ENCODE measurements at places on chromosomes 11 and 22.
A peak's percentile ranks its signal among the peaks of the same experiment; 100 is the strongest.

DNA sequence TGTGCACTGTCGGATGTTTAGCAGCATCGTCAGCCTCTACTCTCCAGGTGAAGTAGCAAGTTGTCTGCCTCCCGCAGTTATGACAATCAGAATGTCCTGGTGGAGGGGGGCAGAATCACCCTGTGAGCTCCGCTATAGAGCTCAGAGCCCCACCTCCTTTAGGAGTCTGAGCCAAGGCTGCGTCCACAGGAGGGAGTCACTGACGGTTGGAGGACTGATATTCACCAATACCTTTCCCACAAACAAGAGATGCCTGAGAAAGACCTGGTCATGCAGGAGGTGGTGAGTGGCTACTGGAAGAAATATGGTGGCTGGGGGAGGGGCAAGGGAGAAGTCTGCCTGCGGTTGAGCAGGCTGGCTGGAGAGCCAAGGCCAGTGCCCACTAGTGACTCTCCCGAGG, 41.7 kb upstream of the ADA2 start:
- DNase-seq = no peak

DNA sequence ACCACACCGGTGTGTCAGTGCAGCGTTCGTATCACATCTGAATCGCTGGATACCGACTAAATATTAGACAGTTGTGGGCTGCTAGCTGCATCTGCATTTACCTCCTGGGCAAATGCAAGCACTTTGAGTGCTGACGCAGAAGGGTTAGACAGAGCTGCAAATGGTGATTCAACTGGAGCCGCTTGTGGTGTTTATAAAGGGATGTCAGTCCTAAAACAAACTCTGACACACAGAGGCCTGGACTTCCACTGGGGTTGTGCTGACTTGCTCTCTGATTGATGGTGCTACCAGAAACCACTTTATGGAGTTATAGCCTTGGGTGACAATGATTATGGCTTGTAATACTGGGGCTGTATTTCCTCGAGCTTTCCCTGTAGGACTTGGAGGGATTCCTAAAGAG, 374.4 kb downstream of the NTM start:
- DNase-seq = no peak

GRCh38 chr11:60615497-60615896, 83.9 kb upstream of the MS4A8 start:
- DNase-seq = no peak

GRCh38 chr22:36228944-36229343, 10.4 kb downstream of the APOL2 start:
- DNase-seq = no peak

GRCh38 chr11:130243816-130244215, 70.9 kb downstream of the ZBTB44 start:
- no peak for DNase-seq

GRCh38 chr22:33018232-33018864, 39.8 kb downstream of the SYN3 start:
- peak; percentile 42 for DNase-seq

- no peak for DNase-seq
Observed at GRCh38 chr11:116360221-116360941, 412.4 kb downstream of the BUD13 start.

DNA sequence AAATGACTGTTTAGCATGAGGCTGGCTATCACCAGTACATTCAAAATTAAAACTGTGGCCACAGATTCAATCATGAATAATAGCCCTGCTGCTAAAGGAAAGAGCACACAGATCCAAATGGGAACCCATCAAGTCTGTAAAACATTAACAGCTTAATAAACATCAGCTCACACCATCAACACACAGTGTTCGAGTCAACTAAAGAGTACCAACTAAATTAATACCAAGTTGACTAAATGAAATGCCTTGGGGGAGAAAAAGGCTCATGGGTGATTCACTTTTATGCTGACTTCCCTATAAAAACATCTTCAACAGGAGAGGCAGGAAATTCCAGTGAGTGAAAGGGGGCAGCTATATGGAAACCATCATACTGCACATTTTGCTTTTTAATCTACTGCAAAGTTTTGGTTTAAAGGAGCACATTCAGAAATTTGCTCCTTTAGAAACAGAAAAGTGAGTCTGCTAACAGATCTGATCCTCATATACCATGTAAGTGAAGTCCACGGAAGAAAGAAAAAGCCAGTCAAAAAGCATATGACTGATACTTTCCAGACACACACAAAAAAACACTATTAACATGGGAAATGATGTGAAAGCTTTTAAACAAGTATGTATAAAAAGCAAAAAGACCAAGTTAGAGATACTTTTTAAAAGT, 16.3 kb downstream of the LGR4 start:
- DNase-seq = no peak

- no peak for DNase-seq
Observed at GRCh38 chr11:118641397-118642019, 34.1 kb downstream of the PHLDB1 start.

DNA sequence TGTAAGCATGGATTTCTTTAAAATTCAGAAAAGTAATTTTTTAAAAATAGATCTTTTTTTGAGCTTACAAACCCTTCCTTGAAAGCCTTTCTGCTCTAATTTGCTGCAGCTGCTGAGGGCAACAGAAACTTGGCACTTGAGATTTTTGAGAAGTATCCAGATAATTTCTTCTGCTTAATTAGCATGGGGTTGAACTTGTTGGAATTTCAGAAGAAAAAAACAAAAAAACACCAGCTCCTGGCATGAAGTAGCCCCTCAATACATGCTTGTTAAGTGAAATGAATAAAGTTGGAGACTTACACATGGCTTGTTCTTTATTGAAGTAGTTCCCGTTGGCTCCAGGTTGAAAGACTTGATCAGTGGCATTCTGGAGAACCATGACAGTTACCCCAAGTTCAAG, 331.4 kb upstream of the RAG2 start:
- DNase-seq = no peak

DNA sequence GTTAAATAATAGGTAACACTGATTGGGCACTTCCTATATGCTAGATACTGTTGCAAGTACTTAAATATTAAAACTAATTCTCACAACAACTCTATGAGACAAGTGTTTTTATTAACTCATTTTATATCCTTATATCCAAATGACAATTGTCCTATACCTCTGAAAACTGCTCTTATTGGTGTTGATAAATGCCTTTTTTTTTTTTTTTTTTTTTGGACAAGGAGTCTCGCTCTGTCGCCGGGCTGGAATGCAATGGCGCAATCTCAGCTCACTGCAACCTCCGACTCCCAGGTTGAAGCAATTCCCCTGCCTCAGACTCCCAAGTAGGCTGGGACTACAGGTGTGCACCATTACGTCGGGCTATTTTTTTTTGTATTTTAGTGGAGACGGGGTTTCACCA, 41.6 kb downstream of the MRTFA start:
- no peak for DNase-seq

DNA sequence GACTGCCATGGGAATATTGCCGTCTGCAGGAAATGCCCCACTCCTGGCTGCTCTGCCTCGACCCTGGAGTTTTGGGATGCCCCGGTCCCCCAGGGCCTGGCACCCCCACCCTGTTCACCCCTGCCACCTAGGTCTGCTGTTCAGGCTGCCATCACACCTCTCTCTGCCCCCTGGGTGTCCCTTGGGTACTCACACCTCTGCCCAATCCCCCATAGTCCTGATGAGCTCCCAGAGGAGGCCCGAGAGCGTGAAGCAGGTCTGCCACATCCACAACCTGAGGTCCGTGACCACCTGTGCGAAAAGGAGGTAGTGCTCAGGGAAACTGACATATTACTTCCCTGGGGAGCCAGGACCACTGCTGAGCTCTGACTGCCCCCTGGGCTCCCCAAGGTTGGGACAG, 20.2 kb upstream of the DRICH1 start:
- DNase-seq = no peak

GRCh38 chr11:133896028-133896427, 50.7 kb upstream of the SPATA19 start:
- DNase-seq = no peak

- DNase-seq = no peak
Observed at GRCh38 chr22:45975164-45976161, 1.5 kb downstream of the WNT7B start.

DNA sequence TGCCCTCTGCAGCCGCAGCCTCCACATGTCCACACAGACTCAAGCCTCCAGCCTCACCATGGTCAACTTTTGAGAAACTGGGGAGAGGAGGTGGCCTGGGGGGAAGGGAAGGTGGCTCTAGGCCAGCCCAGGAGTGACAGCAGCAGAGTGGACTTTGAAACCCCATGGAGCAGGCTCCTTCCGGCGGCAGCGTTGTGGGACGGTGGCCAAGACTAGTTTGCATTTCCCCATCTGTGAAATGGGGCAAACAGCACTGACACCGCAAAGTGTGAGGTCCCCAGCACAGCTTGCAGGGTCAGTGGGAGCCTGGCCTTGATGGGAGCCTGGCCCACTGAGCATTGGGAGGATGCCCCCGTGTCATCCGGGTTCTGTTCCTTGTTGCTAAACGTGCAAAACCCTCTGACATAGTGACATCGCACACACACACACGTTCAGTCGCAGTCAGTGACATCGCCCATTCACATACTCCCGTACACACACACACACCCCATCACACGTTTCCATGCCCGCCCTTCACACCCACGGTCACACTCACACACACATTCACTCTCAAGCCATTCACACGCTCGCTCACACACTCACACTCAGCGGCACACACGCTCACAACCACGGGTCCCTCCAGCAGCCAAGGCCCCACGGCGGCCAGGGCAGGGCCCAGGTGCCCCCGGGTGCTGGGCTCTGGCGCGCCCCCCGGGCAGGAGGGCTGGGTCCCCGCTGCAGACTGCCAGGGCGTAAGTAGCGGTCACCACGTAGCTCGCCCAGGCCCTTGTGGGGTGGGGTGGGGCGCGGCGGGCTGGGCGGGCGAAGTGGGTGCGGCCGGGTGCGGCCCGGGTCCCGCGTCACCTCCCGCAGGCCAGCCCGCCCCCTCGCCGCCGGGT, 585 bp downstream of the CYB5R3 start:
- no peak for DNase-seq

GRCh38 chr11:32188785-32189184, 97.9 kb downstream of the RCN1 start:
- DNase-seq = no peak

GRCh38 chr11:17906436-17906835, 106.4 kb downstream of the SERGEF start:
- no peak for DNase-seq

- no peak for DNase-seq
Observed at GRCh38 chr11:32153747-32154146, 62.9 kb downstream of the RCN1 start.

DNA sequence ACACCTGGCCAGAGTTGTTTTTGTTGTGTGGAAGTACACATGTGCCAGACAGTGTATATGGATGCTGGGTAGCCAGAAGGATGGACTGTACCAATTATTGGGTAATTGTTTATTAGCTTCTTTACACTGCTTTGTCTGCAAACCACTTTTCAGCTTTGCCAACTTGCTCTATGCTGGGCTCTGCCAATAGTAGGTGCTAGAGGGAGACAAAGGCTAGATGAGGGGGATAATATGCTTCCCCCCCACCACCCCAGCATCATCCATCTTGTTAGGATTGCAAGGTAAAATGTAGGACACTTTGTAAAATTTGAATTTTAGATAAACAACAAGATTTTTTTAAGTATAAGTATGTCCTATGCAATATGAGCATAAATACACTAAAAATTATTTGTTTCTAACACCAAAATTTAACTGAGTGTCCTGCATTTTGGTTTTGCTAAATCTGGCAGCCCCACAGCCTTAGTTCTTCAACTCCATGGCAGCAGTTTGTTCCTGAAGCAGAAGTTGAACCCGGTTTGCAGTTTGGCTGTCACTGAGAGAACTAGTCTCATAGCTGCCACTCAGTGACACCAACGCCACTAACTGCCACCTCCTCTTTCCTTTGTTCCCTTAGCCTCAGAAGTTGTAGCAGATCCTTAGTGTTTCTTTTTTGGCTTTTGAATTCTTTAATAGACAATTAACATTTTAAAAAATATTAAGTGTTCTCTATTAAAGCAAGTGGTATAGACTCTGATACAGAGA, 78.8 kb downstream of the CCDC81 start:
- DNase-seq = no peak

DNA sequence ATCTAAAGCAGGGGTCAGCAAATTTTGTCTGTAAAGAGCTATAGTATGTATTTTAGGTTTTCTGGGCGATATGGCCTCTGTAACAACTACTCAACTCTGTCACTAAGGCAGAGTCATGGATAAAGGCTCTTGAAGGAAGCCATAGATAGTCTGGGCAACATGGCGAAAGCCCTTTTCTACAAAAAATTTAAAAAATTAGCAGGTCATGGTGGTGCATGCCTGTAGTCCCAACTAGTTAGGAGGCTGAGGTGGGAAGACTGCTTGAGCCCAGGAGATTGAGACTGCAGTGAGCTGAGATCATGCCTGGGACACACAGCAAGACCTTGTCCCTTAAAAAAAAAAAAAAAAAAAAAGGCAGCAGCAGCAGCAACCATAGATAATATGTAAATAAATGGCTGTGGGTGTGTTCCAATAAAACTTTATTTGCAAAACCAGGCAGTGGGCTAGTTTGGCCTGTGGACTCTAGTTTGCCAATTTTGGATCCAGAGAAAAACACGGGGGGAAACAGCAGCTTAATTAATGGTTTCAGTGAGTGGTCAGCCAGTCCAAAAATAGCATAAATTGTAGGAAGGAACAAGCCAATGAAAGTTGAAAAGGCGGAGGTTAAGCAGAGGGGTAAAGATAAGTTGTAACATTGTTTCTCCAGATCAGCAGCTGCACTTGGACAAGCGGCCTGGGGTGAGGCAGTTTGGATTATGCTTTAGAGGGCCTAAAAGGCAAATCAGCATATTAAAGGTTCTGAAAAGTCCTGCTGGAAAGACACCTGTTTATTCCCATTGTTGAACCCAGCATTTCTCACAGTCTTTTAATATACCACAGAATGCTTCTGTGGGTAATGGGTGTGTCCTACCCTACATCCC, 62.6 kb downstream of the KIAA1671 start:
- DNase-seq = no peak

DNA sequence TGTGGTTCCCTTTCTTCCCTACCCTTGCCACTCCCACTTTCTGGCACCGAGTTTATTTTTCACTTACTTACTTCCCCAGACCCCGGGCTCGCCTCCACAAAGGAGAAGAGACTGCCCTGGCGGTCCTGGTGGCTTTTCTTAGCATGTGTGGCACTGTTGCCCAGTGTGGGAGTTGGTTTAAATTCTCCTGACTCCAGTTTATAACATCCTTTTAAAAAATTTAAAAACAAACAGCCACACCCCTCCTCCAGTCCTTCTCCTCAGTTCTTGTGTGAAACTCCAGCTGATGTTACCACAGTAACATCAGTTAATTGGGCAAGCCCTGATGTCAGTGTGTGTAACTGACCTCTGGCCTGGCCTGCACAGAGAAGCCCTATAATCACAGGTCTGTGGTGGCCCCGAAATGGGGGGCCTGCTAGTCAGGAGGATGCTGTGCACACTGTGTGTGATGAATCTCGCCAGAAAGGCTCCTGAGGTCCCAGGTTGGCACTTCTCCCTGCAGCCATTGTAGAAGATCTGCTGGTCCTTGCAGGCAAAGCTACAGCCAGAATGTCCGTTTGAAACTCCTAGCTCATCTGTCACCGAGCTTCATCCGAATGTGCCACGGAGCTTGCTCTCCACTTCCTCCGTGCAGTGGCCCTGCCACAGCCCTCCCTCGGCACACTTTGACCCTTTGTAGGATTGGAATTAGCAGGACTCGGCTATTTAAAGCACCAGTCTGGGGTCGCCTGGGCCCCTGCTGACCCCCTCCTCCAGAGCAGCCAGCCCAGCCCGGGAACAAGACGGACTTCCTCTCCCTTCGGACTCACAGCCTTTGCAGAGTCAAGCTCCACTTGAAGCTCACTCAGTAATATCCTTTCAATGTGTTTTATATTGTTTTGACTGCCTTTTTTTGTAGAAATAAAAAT, 7.6 kb downstream of the YDJC start:
- DNase-seq = no peak
